ENCODE measurements at places on chromosomes 5 and 9. TPM values are rescaled to one million over a fixed set of nuclear protein-coding genes. Genes with fewer than 3 reads are reported as not detected.

DNA sequence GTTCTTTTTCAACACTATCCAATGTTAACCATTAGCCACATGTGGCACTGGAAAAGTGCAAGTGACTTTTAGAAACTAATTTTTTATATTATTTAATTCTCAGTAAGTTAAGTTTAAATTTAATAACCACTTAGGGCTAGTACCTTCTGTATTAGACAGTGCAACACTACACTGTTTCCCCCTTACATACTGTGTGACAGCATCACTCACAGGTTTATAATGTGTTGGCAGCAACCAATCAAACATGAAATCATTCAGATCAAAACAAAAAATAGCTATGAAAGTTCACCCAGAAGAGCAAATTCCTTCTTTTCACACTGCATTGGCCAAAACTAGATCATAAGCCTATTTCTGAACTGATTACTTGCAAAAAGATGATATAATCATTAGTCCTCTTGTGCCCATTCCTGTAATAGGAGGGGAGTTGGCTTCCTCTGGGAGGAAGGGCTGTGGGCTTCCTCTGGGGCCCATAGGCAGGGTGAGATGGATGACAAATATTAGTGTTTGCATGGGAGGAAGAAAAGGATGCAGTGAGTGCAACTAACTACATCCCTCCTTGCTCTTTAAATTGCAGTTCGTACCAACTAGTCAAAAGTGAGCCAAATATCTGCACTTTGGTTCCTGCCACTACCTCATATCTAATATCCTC lies 708.1 kb upstream of the RGMB start:
- no peaks in the 10 kb centered on the region for H3K27me3 ChIP-seq
- no peak overlapping the region for H3K4me3 ChIP-seq
- H3K36me3 ChIP-seq: no peaks in the 10 kb centered on the region
- no peaks in the 10 kb centered on the region for H3K4me1 ChIP-seq
- H3K27ac ChIP-seq: no peak overlapping the region
- DNase-seq: no peak

DNA sequence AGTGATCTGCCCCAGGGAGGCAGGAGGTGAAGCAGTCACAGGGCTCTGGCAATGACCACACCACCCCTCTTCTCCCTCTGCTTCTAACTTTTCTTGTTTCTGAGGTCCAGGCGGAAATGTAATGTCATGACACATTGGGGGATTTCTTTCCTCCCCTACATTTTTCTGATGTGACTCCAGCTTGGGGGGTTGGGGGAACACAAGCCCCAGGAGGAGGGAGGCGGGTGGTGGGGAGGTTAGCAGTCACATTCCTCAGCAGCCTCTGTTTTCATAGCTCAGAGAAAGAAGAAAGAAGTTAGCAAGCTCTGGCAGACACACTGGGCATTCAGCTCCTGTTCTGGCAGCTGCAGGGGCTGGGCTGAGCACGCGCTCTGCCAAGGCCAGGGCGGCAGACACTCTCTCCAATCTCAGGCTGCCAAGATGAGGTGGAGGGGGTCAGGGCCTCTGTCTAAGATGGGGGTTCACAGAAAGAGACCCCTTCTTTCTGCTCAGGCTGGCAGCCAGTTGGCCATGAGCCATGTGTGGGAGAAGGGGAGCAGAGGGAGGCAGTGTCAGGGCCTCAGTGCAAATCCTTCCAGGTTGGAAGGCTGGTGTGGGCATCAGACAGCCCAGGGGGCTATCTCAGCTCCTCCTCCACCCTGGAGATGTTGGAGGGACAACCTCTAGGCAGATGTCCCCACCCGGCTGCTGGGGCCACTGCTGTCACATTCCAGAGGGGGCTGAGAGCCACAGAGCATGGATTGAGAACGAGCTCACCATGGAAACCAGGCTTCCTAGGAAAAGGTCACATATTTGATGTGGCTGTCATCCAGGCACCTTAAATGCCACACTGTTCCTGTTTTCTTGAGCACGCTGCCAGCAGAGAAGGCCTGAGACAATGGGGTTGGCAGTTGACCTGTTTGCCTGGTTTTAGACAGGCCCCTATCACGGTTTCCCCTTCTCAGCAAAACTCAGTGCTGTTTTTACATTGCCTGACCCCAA lies 20.1 kb upstream of the PFDN1 start:
- no peak overlapping the region for H3K27ac ChIP-seq
- H3K27me3 ChIP-seq: no peaks in the 10 kb centered on the region
- no peak overlapping the region for H3K4me3 ChIP-seq
- no peaks in the 10 kb centered on the region for H3K4me1 ChIP-seq
- H3K36me3 ChIP-seq: no peaks in the 10 kb centered on the region

GRCh38 chr9:114203410-114204140 lies 48.2 kb downstream of the COL27A1 start:
- no peaks in the 10 kb centered on the region for H3K36me3 ChIP-seq
- peaks cover 3% of the 10 kb centered on the region for H3K27me3 ChIP-seq
- H3K27ac ChIP-seq: no peak overlapping the region
- no peak for DNase-seq
- H3K4me1 ChIP-seq: no peaks in the 10 kb centered on the region
- no peak overlapping the region for H3K4me3 ChIP-seq

DNA sequence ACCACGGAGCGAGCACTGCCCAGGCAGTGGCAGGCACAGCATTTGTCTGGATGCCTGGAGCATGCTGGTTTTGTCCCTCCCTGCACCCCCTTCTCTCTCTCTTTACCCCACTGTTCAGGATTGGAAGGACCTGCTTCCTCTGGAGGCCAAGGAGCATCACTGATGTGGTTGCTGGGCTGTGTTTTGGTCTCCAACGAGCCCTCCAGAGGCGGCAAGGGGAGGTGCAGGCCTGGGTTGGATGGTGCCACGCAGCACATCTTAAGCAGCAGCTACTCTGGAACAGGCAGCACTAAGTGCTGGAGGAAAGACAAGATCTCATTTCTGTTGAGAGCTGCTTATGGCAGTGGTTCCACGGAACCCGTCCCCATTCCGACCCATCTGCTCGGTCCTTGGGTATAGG lies 139.6 kb downstream of the CMYA5 start:
- H3K27ac ChIP-seq: no peak overlapping the region
- no peaks in the 10 kb centered on the region for H3K4me1 ChIP-seq
- H3K4me3 ChIP-seq: no peak overlapping the region
- DNase-seq: no peak
- no peaks in the 10 kb centered on the region for H3K36me3 ChIP-seq
- no peaks in the 10 kb centered on the region for H3K27me3 ChIP-seq

DNA sequence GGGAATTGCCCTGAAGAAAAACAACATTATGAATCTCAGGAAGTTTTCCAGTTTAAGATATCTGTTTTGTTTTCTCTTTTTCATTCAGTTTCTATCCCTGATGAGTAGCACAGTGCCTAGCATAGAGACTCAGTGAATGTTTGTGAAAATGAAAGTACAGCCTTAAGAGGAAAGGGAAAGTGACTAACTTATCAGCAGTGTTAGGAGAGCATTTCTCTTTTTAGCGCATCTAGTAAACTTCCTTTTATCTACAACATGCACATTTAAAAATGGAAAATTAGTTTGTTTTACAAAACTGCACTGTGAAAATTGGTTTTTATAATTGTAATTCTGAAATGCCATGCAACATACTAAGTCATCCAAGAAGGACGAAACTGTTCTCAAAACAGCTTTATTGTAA lies 110.8 kb downstream of the SMARCA2 start:
- peak; percentile 13 for DNase-seq
- H3K4me1 ChIP-seq: peaks cover 8% of the 10 kb centered on the region
- no peaks in the 10 kb centered on the region for H3K27me3 ChIP-seq
- peak overlapping the region; percentile 34 for H3K27ac ChIP-seq
- H3K4me3 ChIP-seq: no peak overlapping the region

- no peaks in the 10 kb centered on the region for H3K36me3 ChIP-seq
- H3K4me3 ChIP-seq: no peak overlapping the region
- no peak overlapping the region for H3K27ac ChIP-seq
- H3K27me3 ChIP-seq: peaks cover 1% of the 10 kb centered on the region
- no peak for DNase-seq
Observed at GRCh38 chr5:9544056-9544455, 1.8 kb downstream of the SEMA5A start.

The IFNA2 gene
- total RNA-seq: not detected

The LCN15 gene
- total RNA-seq: not detected

The IGIP gene
- total RNA-seq: 3.1 TPM

The IL13 gene
- total RNA-seq: not detected

The AQP7 gene
- not detected for total RNA-seq

DNA sequence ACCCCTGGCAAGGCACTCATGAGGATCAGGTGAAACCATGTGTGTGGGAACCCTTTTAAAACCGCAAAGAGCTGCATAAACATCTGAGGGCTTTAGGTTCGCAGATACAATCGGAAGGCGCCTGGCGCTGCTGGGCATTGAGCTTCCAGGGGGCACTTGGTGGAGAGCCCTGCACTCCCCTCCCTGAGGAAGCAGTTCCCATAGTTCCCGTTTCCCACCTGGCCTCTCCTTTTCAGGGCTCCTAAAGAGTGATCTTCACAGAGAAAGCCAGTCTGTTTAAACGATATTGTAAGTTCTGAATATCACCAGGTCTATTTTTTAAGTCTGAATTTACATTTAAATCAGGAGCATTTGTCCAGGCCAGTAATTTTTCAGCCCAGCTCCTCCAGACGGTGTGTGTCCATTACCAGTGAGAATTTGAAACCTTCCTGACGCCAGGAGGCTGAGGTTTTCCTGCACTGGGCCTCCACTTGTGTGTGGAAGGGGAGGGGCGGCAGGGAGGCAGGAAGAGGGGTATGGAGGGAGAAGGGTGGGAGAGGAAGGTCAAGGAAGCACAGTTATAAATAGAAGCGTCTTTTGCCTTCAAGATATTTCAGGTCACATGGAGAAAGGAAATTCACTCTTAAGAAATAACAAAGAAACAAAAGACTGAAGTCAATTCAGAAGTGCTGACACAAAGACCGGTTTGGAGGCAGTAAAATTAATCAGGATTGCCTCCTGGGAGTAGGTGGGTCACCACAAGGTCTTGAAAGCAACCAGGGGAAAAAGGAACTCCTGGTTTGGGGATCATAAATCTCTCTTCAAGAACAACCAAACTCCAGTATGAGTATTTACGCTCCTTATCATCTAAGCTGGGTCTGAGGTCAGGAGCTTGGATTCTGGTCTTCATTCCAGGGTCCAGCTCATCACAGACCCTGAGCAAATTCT lies 14.3 kb upstream of the MGAT1 start:
- no peak for DNase-seq
- H3K36me3 ChIP-seq: no peaks in the 10 kb centered on the region
- H3K4me1 ChIP-seq: peaks cover 64% of the 10 kb centered on the region
- no peaks in the 10 kb centered on the region for H3K27me3 ChIP-seq
- peak overlapping the region; percentile 28 for H3K27ac ChIP-seq

DNA sequence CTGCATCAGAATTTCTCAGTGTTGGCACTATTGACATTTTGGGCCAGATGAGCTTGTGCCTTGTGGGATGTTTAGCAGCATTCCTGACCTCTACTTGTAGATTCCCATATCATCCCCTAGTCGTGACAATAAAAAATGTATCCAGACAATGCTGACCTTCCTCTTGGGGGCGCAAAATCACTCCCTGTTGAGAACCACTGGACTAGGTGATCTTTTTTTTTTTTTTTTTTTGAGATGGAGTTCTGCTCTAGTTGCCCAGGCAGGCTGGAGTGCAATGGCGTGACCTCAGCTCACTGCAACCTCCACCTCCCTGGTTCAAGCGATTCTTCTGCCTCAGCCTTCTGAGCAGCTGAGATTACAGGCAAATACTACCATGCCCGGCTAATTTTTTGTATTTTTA lies 22.6 kb downstream of the STXBP1 start:
- H3K4me1 ChIP-seq: no peaks in the 10 kb centered on the region
- no peaks in the 10 kb centered on the region for H3K27me3 ChIP-seq
- no peak overlapping the region for H3K27ac ChIP-seq
- H3K36me3 ChIP-seq: no peaks in the 10 kb centered on the region
- H3K4me3 ChIP-seq: no peak overlapping the region
- DNase-seq: no peak

DNA sequence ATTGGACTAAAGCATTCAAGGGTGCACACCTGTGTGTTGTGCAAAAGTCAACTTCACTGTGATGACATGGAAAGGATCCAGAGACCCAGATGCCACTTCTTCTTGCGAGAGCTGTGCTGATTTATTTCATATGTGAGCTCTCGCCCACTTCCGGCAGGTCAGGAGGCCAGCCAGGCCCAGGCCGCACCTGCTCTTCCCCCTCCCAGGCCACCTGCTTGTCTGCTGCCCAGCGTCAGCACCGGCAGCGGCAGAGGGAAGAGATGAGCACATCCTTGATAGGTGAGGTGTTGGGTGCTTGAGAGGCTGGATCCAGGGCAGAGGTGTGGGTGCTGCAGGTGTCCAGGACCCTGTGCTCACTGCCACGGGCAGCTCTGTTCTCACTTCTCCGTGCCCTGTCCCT lies 242.9 kb downstream of the FANCC start:
- no peak overlapping the region for H3K4me3 ChIP-seq
- no peaks in the 10 kb centered on the region for H3K27me3 ChIP-seq
- H3K27ac ChIP-seq: no peak overlapping the region
- no peak for DNase-seq

DNA sequence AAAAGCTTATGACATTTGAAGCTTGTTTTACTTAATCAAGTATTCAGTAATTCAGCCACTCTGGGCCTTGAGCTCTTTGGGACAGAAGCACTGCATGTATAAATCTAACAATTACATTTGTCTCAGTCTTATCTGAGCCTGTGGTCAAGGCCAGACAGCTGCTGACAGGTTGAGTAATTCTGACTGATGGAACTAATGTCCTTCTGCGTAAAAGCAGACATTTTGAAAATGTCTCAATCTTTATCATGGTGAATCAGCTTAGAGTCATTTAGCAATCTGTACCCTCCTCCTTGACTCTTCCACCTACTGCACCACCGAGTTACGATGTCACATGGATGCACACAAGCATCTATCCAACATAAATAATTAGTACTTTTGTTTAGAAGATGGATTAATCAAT lies 400.0 kb downstream of the ARRDC3 start:
- DNase-seq: no peak
- H3K4me1 ChIP-seq: no peaks in the 10 kb centered on the region
- H3K4me3 ChIP-seq: no peak overlapping the region
- H3K27ac ChIP-seq: no peak overlapping the region
- H3K36me3 ChIP-seq: no peaks in the 10 kb centered on the region
- no peaks in the 10 kb centered on the region for H3K27me3 ChIP-seq

The PCAT7 gene
- total RNA-seq: not detected

The INSL4 gene
- not detected for total RNA-seq

DNA sequence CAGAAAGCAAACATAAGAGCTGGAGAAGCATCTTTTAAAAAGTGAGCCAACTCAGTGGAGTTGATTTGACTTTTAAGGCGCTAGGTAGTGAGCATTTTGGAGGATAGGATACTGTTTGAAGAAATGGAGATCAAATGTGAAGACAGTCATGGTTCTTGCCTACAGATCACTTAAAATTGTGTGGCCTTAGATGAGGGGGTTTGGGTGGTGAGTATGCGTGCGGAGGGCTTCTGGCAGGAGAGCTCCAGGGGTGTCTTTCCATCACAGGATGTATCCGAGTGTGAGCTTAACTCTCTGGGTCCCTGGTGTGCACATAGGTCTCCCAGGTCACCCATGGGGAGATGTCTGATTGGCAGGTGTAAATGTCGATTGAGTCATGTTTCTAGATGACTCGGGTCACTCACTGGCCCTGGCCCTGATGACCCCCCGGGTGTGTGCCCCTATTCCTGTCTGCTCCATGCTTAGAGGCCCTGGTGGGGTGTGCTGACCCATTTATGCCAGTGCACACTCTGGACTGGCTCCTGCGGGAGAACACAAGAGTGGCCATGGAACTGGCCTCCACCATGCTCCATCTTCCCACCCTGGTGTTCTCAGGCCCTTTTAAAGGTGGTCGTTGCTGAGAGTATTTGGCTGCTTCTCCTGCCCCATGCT lies 274.4 kb downstream of the FSTL4 start:
- no peak for DNase-seq
- no peak overlapping the region for H3K27ac ChIP-seq
- H3K36me3 ChIP-seq: no peaks in the 10 kb centered on the region
- H3K4me3 ChIP-seq: no peak overlapping the region
- H3K4me1 ChIP-seq: no peaks in the 10 kb centered on the region
